ENCODE measurements at places on chromosomes 13 and 19. TPM values are rescaled to one million over a fixed set of nuclear protein-coding genes. Genes with fewer than 3 reads are reported as not detected.

- no peak for DNase-seq
- peaks cover 33% of the 10 kb centered on the region for H3K4me1 ChIP-seq
- no peaks in the 10 kb centered on the region for H3K27me3 ChIP-seq
- peaks cover 15% of the 10 kb centered on the region for H3K36me3 ChIP-seq
- no peak overlapping the region for H3K4me3 ChIP-seq
Observed at GRCh38 chr19:43501661-43502418, 2.7 kb downstream of the PHLDB3 start.

DNA sequence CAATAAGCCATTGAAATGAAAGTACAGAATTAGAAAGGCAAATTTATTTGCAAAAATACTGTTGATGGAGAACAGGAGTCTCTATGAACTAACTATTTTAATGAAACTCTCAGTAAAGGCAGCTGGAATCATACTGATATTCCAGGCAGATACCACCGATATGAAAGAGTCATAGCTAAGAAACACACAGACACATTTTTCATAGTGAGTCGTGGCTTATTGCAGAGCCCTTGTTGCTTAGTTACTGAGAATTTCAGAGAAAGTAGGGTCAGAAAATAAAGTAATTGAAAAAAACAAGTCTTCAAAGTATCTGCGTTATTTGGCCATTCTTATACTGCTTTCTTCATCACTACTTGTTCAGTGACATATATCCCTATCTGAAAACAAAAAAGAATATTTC, 1890.9 kb downstream of the PCDH9 start:
- no peaks in the 10 kb centered on the region for H3K36me3 ChIP-seq
- H3K27ac ChIP-seq = no peak overlapping the region
- no peaks in the 10 kb centered on the region for H3K27me3 ChIP-seq
- no peak for DNase-seq
- no peaks in the 10 kb centered on the region for H3K4me1 ChIP-seq

GRCh38 chr19:734716-735115, 16.2 kb upstream of the MISP start:
- DNase-seq = no peak
- no peak overlapping the region for H3K4me3 ChIP-seq
- H3K27ac ChIP-seq = no peak overlapping the region
- H3K4me1 ChIP-seq = peaks cover 15% of the 10 kb centered on the region
- no peaks in the 10 kb centered on the region for H3K36me3 ChIP-seq

GRCh38 chr19:6495947-6496346, 6.2 kb downstream of the TUBB4A start:
- no peaks in the 10 kb centered on the region for H3K36me3 ChIP-seq
- H3K4me3 ChIP-seq = no peak overlapping the region
- no peak overlapping the region for H3K27ac ChIP-seq
- H3K27me3 ChIP-seq = peaks cover 4% of the 10 kb centered on the region

- H3K27ac ChIP-seq = no peak overlapping the region
- peaks cover 35% of the 10 kb centered on the region for H3K4me1 ChIP-seq
Observed at GRCh38 chr13:99403458-99403971, 96.3 kb upstream of the GPR183 start.

DNA sequence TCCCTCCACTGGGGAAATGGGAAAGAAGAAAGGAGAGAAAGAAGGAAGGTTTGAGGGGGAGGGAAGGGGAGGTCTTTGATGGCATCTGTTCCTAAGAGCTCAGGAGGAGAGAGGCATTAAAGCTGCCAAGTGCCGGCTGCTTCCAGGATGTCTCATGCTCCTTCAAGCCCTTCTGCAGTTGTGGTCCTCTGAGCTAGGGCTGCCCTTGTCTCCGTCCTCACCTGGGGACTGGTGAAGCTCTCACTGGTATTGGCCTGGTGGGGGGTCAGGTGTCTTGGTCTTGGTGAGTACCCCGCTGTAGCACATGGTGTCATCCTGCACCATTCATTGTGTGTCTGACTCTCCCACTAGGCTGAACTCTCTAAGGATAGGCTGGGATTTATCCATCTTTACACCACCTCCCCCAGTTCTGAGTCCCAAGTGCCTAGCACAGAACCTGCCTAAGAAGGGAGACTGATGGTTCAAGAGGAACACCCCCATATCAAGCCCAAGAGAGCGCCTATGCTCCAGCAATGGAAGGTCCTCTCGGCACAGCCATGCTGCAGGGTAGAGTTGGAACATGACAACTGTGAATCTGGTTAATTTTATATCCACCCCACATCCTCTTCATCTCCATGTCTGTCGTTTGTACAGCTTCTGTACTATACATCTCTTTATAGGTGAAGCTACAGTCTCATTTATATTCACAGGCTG, 83.7 kb downstream of the AKAP11 start:
- no peak for DNase-seq
- peaks cover 35% of the 10 kb centered on the region for H3K4me1 ChIP-seq
- peak overlapping the region; percentile 94 for H3K27ac ChIP-seq
- H3K4me3 ChIP-seq = no peak overlapping the region
- H3K27me3 ChIP-seq = no peaks in the 10 kb centered on the region

GRCh38 chr13:42337808-42338600, 66.1 kb downstream of the AKAP11 start:
- H3K27ac ChIP-seq = no peak overlapping the region
- H3K27me3 ChIP-seq = no peaks in the 10 kb centered on the region
- H3K4me1 ChIP-seq = peaks cover 21% of the 10 kb centered on the region

DNA sequence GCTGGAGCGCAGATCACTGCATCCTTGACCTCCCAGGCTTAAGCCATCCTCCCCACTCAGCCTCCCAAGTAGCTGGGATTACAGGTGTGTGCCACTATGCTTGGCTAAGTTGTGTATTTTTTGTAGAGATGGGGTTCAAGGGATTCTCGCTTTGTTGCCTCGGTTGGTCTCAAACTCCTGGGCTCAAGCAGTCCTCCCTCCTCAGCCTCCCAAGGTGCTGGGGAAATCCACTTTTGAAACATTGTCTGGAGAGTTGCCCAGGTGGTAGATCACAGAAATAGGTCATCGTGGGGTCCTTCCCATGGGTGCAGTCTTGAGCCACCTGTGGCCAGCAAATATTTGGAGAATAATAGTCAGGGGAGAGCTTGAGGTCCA, 5.2 kb downstream of the LDLR start:
- no peak for DNase-seq
- peaks cover 75% of the 10 kb centered on the region for H3K36me3 ChIP-seq
- peak overlapping the region; percentile 62 for H3K4me3 ChIP-seq
- H3K27ac ChIP-seq = peak overlapping the region; percentile 95
- peaks cover 59% of the 10 kb centered on the region for H3K4me1 ChIP-seq
- H3K27me3 ChIP-seq = no peaks in the 10 kb centered on the region

DNA sequence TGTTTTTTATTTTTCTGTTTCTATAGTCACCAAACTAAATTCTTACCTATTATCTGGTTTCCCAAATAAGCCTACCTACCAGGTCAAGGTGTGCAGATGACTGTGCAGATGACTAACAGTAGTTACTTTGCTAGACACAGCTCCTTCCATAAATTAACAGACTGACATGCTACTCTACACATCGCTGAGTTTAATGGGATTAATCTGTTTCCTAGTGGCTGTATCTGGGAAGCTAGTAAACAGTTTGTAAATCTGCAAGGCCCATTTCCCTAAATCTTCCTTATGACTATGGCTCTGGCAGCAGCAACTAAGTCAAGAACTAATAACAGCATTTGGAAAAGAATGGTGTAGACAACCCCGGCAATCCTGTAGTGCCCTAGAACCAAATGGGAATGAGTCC, 27.9 kb downstream of the MIPEP start:
- no peaks in the 10 kb centered on the region for H3K36me3 ChIP-seq
- peaks cover 8% of the 10 kb centered on the region for H3K4me1 ChIP-seq
- no peak overlapping the region for H3K4me3 ChIP-seq

DNA sequence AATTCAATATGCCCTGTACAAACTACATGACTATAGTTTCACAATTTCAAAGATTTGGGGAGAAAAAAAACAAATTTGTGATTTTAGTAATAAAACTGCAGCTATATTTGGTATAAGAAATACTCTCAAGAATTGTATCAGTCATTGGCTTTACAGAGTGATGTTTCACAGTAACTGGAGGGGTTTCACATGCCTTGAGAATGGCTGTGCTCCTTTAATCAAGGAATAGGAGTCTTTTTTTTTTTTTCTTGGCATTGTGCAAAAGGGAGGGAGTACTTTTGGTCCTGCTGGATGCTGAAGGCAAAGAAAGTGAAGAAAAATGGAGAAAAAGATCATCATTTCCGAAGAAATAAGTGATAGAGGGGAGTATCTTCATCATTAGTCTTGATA, 6.8 kb downstream of the ZNF507 start:
- H3K4me1 ChIP-seq = peaks cover 58% of the 10 kb centered on the region
- no peak overlapping the region for H3K27ac ChIP-seq
- H3K27me3 ChIP-seq = no peaks in the 10 kb centered on the region
- no peak overlapping the region for H3K4me3 ChIP-seq

GRCh38 chr13:97148894-97149293, 73.2 kb upstream of the MBNL2 start:
- no peaks in the 10 kb centered on the region for H3K4me1 ChIP-seq
- H3K27me3 ChIP-seq = peaks cover 23% of the 10 kb centered on the region
- H3K36me3 ChIP-seq = no peaks in the 10 kb centered on the region

DNA sequence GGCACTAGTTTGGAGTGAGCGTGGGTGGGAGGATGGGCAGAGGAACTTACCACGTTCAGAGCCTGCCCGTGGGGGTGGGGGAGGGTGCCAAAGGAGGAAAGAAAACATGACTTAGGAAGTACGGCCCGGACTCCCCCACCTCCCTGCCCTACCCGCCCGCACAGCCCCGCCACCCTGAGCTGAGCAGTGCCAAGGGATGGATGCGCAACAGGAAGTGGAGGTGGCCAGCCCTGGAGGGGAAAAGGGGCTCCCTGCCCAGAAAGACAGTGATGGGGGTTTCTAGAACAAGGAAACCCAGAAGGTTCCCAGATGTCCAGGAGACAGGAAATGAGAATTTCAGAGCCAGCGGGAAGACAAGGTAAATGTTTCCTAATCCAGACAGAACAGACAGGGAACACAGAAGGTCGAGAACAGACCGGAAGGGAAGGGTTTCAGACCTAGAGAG, 6.3 kb downstream of the TEAD2 start:
- peaks cover 14% of the 10 kb centered on the region for H3K4me1 ChIP-seq
- DNase-seq = no peak

GRCh38 chr13:104553896-104554295, 1487.7 kb upstream of the SLC10A2 start:
- no peak for DNase-seq
- no peak overlapping the region for H3K4me3 ChIP-seq
- H3K27me3 ChIP-seq = no peaks in the 10 kb centered on the region
- H3K36me3 ChIP-seq = no peaks in the 10 kb centered on the region

GRCh38 chr19:38763795-38764220, 9.5 kb downstream of the LGALS7 start:
- H3K4me1 ChIP-seq = peaks cover 4% of the 10 kb centered on the region
- H3K36me3 ChIP-seq = no peaks in the 10 kb centered on the region
- no peak overlapping the region for H3K27ac ChIP-seq
- DNase-seq = no peak
- peaks cover 2% of the 10 kb centered on the region for H3K27me3 ChIP-seq
- H3K4me3 ChIP-seq = no peak overlapping the region

- peak overlapping the region; percentile 61 for H3K27ac ChIP-seq
- peaks cover 36% of the 10 kb centered on the region for H3K27me3 ChIP-seq
- H3K4me3 ChIP-seq = no peak overlapping the region
Observed at GRCh38 chr19:50669302-50670101, 20.3 kb downstream of the C19orf81 start.

DNA sequence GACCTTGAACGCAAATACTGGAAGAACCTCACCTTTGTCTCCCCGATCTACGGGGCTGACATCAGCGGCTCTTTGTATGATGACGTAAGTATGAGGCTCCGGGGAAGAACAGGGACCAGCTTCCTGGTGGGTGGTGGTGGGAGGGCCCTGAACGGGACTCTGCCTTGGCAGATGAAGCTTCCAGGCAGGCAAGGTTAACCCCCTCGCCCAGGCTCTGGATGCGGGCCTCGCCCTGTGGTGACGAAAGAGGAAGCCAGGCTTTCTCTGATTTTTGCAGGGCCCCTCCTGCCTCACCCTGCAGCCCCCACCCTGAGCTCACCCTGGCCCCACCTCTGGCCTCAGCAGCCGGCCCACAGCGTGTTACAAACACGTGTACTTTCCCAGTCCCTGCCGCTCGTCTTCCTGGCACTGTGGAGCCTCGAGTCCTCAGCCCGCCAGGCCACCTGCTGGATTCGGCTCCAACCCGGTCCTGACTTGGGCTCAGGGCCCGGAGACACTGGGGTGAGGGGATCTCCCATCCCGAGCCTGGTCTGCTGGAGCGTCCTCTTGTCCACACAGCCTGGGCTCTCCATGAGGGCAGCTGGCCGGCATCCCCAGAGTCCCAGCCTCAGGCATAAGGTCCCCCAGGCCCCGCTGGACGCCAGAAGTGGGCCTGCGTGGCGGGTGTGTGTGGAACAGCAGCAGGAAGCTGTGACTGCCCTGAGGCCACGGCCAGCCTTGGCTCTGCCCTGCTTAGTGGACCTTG, 72.4 kb downstream of the KDM4B start:
- no peak for DNase-seq
- H3K27ac ChIP-seq = no peak overlapping the region
- peaks cover 2% of the 10 kb centered on the region for H3K36me3 ChIP-seq
- no peak overlapping the region for H3K4me3 ChIP-seq

- no peaks in the 10 kb centered on the region for H3K36me3 ChIP-seq
- no peak overlapping the region for H3K27ac ChIP-seq
- no peaks in the 10 kb centered on the region for H3K27me3 ChIP-seq
- no peak for DNase-seq
Observed at GRCh38 chr13:41767801-41768200, 193.1 kb downstream of the VWA8 start.

- peaks cover 7% of the 10 kb centered on the region for H3K27me3 ChIP-seq
- DNase-seq = no peak
- H3K27ac ChIP-seq = no peak overlapping the region
- H3K36me3 ChIP-seq = peaks cover 4% of the 10 kb centered on the region
- peaks cover 10% of the 10 kb centered on the region for H3K4me1 ChIP-seq
- H3K4me3 ChIP-seq = no peak overlapping the region
Observed at GRCh38 chr19:52991484-52991883, 22.2 kb upstream of the ERVV-1 start.

GRCh38 chr13:45733361-45733760, 31.2 kb downstream of the CBY2 start:
- no peak overlapping the region for H3K27ac ChIP-seq
- H3K4me1 ChIP-seq = no peaks in the 10 kb centered on the region
- H3K36me3 ChIP-seq = no peaks in the 10 kb centered on the region
- H3K27me3 ChIP-seq = no peaks in the 10 kb centered on the region
- no peak for DNase-seq
- no peak overlapping the region for H3K4me3 ChIP-seq

DNA sequence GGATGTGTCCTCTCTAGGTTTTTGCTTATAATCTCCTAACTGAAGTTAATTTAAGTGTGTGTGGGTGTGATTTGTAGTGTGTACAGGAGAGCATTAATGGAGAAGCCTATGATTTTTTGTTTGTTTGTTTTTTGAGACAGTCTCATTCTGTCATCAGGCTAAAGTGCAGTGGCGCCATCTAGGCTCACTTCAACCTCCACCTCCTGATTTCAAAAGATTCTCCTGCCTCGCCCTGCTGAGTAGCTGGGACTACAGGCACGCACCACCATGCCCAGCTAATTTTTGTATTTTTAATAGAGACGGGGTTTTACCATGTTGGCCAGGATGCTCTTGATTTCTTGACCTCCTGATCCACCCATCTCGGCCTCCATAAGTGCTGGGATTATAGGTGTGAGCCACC, 20.6 kb downstream of the ZNF701 start:
- no peaks in the 10 kb centered on the region for H3K27me3 ChIP-seq
- H3K36me3 ChIP-seq = peaks cover 81% of the 10 kb centered on the region
- no peaks in the 10 kb centered on the region for H3K4me1 ChIP-seq
- H3K4me3 ChIP-seq = no peak overlapping the region
- no peak overlapping the region for H3K27ac ChIP-seq

PODNL1 gene
- total RNA-seq = 0.17 TPM

TTC9B gene
- not detected for total RNA-seq

MTIF3 gene
- total RNA-seq = 45.7 TPM

CD37 gene
- 268 TPM for total RNA-seq

IGSF23 gene
- not detected for total RNA-seq

ZFP36 gene
- 93.4 TPM for total RNA-seq

FAM124A gene
- not detected for total RNA-seq

SPPL2B gene
- 69.9 TPM for total RNA-seq

CASP14 gene
- total RNA-seq = not detected

UBE2S gene
- total RNA-seq = 238 TPM

VSTM1 gene
- total RNA-seq = not detected

ZSCAN18 gene
- total RNA-seq = 19.0 TPM

Data from activated CD4-positive, alpha-beta T cell treated with anti-CD3 and anti-CD28 coated beads, Interleukin-2, amount 10 ng/mL, durations not matched to agents 7 days and 5 days (primary cell).